ENCODE measurements at places on chromosomes 2 and 18.

DNA sequence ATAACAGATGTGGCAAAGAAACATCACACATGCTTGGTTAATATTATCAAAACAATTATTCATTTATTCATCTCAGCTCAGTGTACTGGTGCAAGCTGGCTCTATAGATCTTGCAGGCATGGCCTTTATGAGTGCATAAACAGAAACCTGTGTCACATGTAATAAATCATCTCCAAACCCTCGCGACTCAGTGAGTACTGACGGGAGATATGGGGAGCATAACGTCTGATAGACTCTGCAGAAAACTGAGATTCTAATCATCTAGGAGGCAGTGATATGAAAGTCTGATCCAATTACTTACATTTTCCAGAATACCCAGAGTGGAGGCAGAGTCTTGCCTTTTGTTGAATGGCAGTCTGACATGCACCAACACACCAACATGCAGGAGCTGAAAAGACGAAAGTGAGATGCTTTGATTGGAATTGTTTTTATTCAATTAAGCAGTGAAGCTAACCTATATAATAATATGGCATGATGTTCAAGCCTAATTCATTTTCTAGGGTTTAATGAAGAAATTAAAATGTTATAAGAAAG lies 416.8 kb downstream of the RNF144A start:
- no peak for DNase-seq

DNA sequence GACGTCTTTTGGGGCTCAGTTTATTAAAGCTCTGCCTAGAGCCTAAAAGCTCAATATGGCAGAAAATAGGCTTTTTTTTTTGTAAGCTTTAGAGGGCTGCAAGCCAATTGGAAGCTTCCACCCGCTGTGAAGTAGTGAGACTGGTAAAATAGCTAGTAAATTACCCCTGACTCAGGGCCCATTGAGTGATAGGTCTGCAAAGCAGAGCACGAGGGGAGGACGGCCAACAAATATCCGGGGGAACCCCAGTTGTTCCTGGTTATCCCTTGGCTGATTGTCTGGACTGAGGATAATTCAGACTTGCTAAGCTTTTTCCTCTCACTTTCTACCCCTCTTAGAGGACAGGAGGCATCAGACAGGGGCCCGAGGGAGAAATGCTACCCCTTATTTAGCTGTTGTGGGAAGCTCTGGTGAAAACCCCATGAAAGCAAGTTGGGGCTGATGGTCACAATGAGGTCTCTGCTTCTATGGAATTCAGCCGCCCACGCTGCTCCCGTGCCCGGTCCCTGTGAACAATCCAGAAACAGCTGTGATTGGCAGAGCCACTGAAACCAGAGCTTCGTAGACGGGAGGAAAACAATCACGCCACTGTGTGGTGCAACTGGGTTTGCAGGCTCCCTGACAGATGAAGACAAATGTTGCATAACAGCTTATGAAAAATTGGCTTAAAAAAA lies 141.9 kb upstream of the LGALSL start:
- DNase-seq, result no peak

GRCh38 chr18:31195063-31195462 lies 32.4 kb upstream of the DSC1 start:
- DNase-seq, result no peak

DNA sequence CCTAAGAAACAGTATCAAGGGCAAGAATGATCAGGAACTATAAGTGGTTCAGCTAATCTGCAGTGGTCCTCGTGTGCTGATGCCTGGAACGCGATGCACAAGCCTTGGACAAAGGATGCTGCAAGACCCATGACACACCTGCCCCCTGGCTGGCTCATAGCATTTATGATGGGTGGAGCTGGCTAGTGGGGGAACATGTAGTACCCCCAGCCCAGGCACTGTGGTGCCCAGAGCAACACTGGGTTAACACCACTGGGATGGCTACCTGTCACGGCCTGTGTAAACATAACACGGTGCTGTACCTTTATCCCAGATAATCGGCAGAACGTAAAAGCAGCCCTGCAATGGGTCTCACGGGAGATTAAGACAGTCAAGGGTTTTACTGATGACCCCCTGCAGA lies 60.3 kb upstream of the PEX13 start:
- DNase-seq, result no peak

GRCh38 chr2:15941481-15941850 lies 1.1 kb downstream of the MYCN start:
- DNase-seq, result no peak
